M059J (cell line): ENCODE measurements at places on chromosomes 6 and 20. TPM values are rescaled to one million over a fixed set of nuclear protein-coding genes. Genes with fewer than 3 reads are reported as not detected.

FAM209B gene
- not detected in 2 replicates for total RNA-seq

TGM3 gene
- not detected in 2 replicates for total RNA-seq

SLC35D3 gene
- total RNA-seq: not detected in 2 replicates

SRSF6 gene
- total RNA-seq: 36.2 and 42.8 TPM in 2 replicates

GRCh38 chr20:48107560-48107959, 322.3 kb upstream of the SULF2 start:
- DNase-seq: peak; percentile 90

- no peak for DNase-seq
Observed at GRCh38 chr6:158565482-158566040, 5.7 kb downstream of the TMEM181 start.

- no peak for DNase-seq
Observed at GRCh38 chr6:98092331-98092730, 742.0 kb upstream of the POU3F2 start.

- DNase-seq: no peak
Observed at GRCh38 chr20:49935746-49936152, 448 bp upstream of the RNF114 start.

DNA sequence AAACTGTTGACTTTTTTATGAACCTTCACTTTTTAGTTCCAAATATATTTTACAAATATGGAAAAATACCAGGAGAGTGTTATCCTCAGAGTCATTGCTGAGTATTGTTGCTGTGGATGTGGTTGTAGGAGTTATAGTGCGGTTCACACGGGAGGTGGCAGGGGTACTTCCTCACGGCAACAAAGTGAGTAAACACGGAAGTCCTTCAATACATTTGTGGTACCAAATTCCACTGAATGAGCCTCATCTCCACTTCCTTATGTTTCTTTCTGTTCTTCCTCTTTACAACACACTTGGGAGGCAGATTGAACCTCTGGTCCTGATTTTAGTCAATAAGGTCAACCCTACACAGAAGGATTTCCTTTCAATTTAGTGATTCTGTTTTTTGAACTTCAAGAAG, 371.8 kb downstream of the BTBD3 start:
- DNase-seq: no peak

- no peak for DNase-seq
Observed at GRCh38 chr20:44630297-44630696, 21.2 kb downstream of the ADA start.

DNA sequence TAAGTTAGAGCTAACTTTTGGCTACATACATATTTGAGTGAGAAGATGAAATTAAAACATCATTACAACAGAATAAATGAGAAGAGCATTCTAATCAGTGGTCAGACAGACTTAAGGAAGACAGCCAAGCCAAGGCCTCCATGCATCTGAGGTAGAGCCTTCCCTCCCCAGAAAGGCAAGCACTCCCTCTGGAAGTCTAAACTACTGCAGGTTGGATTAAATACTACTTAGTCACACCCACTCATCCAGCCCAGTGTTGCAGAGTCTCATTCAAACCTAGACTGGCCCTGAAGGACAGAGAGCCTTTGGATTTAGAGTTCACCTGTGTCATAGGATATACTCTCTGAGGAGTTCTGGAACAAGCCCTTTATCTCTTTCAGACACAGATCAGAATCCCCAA, 29.2 kb downstream of the TMX4 start:
- no peak for DNase-seq

- no peak for DNase-seq
Observed at GRCh38 chr6:95848717-95849116, 167.1 kb upstream of the FUT9 start.

GRCh38 chr6:20207088-20207418, 5.2 kb downstream of the MBOAT1 start:
- DNase-seq: no peak

- DNase-seq: peak; percentile 96
Observed at GRCh38 chr6:169188475-169188874, 65.2 kb downstream of the THBS2 start.

GRCh38 chr6:20058912-20059311, 153.4 kb downstream of the MBOAT1 start:
- peak; percentile 6 for DNase-seq

GRCh38 chr6:27187231-27188060, 60.1 kb upstream of the PRSS16 start:
- no peak for DNase-seq

DNA sequence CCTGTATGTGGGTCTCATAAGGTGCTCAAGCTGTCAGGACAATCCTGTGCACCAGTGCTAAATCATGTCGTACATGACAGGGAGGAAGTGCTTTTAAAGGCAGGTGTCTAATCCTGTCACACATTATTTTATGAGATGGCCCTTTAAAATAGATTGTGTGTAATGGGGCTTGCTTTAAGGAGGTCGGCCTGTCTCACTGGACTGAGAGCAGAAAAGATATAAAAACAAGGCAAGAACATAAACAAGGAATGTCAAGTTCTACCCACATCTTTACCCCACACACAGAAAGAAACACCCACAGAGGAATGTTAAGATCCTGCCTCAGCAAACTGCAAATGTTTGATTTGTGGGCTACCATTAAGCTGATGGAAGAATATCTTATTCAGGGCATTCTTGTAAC, 279.0 kb downstream of the FOXA2 start:
- no peak for DNase-seq

- DNase-seq: no peak
Observed at GRCh38 chr6:2767657-2768524, 2.7 kb downstream of the WRNIP1 start.

- peak; percentile 96 for DNase-seq
Observed at GRCh38 chr6:63805808-63806572, 170.4 kb downstream of the PHF3 start.

GRCh38 chr20:6017880-6018279, 36.0 kb downstream of the LRRN4 start:
- no peak for DNase-seq

- DNase-seq: no peak
Observed at GRCh38 chr6:31152781-31153180, 4.8 kb downstream of the CCHCR1 start.

- DNase-seq: peak; percentile 34
Observed at GRCh38 chr6:57072108-57072507, 17.9 kb upstream of the ZNF451 start.

- DNase-seq: no peak
Observed at GRCh38 chr20:32451340-32451681, 93.2 kb downstream of the ASXL1 start.

DNA sequence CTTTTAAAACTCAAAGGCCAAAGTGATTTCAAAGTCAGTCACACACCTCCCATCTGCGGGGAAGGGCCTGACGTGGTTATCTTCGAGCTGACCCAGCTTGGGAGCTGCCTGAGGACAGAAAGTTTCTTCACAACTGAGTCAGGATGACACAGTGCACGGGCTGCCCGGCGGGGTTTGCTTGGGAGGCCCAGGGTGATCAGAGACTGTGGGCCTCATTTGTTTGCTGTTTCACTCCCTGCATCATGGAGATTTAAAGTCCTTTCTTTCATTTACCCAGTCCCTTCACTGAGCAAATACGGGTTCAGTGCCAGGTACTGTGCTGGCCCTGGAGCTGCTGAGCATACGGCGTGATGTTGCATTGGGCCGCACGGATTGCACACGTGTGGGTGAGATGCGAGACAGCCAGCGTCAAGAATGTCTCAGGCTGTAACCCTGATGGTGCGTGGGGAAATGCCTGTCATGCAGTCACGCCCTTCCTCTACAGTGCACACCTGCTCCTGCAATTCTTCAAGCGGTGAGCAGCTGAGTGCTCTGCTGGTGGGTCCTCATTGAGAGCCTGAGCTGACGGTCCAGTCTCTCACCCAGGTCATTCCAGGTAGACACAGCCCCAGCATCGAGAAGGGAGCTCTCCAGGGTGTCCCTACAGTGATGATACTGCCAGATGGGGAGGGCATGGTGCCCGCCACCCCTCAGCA, 82.7 kb upstream of the PMEPA1 start:
- peak; percentile 14 for DNase-seq

DNA sequence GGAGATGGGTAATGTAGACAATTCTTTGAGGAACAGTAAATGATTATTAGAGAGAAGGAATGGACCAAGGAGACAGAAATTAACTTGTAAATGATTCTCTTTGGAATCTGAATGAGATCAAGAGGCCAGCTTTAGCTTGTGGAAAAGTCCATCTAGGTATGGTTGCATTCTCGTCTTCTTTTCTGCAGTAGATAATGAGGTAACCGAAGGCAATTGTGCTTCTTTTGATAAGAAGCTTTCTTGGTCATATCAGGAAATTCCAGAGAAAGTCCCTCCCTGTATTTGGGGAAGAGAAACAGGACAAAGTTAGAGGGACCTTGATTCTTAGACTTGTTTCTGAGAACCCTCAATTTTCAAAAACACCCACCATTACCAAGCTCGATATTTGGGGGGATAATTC, 109.1 kb upstream of the PRSS16 start:
- DNase-seq: no peak

DNA sequence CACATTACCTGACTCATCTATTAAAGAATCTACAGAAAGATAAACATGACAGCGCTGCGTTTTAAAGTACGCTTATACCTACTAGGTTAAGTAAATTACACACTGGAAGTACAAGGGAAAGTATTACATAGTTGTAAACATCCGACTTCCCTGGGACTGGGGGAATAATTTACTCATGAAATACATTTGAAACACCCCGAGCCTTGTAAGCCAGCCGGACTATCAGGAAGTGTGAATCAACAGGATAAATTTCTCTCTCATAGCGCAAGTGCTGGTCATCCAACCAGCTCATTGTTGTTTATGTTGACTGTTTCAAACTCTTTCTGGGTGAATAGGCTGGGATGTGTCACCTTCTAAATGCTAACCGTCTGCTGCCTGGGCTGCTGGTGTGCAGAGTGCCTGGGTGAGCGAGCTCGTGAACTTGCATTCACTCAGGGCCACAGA, 4.9 kb downstream of the BMP6 start:
- peak; percentile 93 for DNase-seq

DNA sequence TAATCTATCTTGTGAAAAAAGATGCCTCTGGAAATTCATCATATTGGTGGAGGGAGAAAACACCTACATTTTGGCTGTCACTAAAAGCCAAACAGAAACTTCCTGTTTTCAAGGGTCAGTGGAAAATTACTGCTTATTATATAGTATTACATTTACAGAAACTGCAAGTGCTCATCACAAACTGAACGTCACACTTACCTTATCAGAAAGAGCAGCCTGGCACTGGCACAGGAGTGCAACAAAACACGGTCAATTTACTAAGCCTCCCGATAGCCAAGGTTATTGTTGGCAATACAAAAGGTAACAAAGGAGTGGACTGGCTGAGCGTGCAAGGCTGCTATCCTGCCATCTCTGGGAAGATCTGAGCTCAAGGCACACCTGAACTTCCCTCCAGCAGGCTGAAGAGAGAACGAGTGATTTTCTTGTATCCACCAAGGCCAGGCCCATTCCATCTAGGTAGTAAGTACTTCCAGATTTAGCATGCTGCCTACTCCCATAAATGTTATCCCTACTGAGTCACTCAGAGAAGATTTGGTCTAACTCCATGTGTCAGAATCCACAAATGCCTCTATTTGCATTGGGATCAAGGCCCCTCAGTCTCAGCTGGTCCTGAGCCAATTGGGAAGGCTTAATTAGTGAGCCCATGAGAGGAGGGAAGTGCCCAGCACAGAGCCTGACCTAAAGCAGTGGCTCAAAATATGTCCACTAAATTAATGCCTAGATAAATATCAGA, 399.8 kb downstream of the BTBD9 start:
- DNase-seq: peak; percentile 89

- DNase-seq: no peak
Observed at GRCh38 chr6:15143086-15143485, 102.8 kb upstream of the JARID2 start.

GRCh38 chr6:36678488-36679042, at the start of gene CDKN1A:
Gene CDKN1A (plus strand): TSS chr6:36678714. CDS start chr6:36684102, 5,388 bp downstream.
- peak; percentile 96 for DNase-seq
